Activated T-helper 1 cell treated with Interleukin-2 at 50 U/mL for 16 hours (primary cell): ENCODE measurements at places on chromosomes 6 and 20.

GRCh38 chr6:135939208-135939591, 87.7 kb downstream of the PDE7B start:
- no peak for DNase-seq

- DNase-seq = no peak
Observed at GRCh38 chr20:37697314-37697713, 3.5 kb downstream of the CTNNBL1 start.

- DNase-seq = no peak
Observed at GRCh38 chr20:53901064-53901463, 169.3 kb downstream of the BCAS1 start.

DNA sequence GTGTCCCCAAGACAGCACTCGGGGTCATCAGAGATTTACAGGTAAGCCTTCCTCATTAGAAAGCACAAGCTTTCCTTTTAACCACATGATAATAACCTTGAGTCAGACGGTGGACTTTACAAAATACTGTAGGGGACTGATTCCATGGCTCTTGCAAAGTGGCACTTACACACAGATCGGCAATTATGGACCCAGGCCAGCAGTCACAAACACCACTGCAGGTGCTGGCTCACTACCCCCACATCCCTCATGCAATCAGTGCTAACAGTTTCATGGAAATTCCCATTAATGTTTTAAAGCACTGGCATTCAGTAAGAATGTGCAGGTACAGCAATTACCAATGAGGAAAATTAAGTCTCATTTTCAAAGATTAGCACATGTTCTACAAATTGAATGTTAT, 516.5 kb downstream of the PRKN start:
- no peak for DNase-seq

DNA sequence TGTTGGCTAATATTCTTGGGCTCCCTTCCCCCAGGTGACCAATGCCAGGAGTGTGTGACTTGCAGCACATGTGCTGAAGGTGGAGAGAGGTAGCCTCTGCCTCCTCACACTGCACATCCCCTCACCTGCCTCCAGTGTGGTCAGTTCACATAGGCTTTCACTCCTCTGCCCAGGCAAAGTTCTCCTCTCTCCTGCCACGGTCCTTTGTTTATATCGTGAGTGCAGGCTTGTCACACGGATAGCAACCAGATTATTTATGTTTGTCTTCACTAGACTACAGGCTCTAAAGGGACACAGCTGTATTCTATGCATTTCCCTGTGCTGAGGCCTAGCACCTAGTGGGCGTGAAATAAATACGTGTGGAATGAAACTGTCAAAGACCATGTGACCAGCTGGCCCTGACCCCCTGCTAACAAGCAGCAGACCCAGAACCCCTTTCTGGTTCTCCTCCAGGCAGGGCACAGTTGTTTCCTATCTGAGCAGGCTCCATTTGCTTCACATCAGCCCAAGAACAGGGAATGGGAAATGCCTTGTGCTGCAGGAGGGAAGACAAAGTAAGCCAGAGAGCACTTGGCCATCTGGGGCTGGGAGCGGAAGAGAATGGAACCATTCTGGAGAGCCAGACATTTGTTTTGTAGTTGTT, 42.3 kb downstream of the UNC5CL start:
- DNase-seq = no peak

DNA sequence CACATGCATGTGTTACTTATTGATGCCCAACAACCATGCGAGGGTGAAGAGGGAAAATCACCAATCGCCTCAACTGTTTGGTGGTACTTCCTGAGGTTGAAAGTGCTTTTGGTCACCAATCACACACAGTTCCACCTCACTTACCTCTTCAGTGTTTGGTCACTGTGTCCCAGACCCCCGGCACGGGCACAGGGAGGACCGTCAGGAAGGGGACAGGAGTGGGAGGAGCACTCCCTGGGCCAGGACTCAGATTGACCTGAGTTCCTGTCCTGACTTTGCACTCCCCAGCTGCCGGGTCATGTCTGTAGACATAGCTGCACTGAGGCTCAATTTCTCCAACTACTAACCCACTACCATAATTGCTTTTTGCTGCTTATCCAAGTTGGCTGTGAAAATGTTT, 74.2 kb upstream of the PBOV1 start:
- DNase-seq = no peak

GRCh38 chr6:143901885-143902750, 37.8 kb downstream of the ZC2HC1B start:
- DNase-seq = no peak

DNA sequence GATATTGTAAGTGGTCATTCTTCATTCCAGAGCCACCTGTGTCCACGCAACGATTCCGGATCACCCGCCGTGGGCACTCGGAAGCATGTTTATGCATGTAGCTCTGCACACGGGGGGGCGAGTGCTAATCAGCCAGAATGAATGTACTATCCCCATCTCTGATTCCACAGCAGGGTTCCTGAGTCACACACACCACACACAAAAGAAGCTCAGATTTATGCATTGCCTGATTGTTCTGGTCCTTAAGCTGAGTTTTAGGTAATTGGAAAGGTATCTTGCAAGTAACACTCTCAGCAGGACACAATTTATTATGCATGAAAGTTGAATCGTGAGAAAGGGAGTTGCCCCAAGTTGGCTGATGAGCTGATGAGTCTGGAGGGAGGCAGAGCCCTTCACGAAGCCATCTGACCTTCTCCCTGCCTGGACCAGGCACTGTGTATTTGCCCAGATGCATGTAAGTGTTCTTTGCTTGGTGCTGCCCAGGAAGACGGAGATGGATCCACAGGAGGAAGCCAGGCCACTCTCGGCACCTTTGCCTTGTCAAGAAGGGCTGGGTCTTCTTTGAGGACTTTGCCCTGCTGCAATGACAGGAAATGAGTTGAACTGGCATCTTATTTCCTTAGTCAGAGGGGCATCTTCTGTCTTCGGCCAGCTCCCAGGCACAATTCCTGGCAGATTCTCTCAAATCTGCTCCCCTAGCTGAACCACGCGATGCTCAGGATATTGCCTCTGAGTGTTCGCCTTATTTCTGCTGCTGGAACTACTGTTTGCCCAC, 141.1 kb downstream of the SYNDIG1 start:
- DNase-seq = no peak

- no peak for DNase-seq
Observed at GRCh38 chr6:111844921-111845320, 28.3 kb downstream of the FYN start.

DNA sequence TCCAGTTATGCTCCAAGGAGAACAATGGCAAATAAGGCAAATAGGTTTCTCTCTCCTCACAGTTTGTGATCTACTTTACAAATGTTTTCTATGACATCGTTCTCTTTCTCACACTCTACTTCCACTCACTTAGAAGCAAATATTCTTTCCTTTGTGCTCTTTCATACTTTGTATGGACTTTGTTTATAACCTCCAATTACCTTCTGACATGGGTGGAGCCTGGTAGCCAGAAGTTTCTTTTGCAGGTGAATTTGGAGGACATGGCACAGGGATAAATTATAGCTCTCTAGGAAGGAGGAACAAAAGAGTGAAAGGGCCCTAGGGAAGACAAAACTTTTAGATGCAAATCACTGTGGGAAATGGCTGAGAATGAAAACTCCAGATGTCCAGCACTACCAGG, 69.3 kb downstream of the OPN5 start:
- no peak for DNase-seq
